Calu3 (cell line): ENCODE measurements at places on chromosomes 1 and 21. TPM values are rescaled to one million over a fixed set of nuclear protein-coding genes. Genes with fewer than 3 reads are reported as not detected.

COL8A2 gene
- total RNA-seq, result 0.07 TPM in 1 of 2 replicates, not detected in the other

KRTAP26-1 gene
- total RNA-seq, result not detected in 2 replicates

ATP5PO gene
- total RNA-seq, result 125 and 130 TPM in 2 replicates

CTH gene
- total RNA-seq, result 15.5 and 15.9 TPM in 2 replicates

SH2D5 gene
- total RNA-seq, result 2.7 and 3.8 TPM in 2 replicates

PYCR2 gene
- total RNA-seq, result 81.6 and 91.9 TPM in 2 replicates

TCHHL1 gene
- total RNA-seq, result not detected in 2 replicates

GUCA2B gene
- not detected in 2 replicates for total RNA-seq

ZNF593OS gene
- not detected in 2 replicates for total RNA-seq

RPTN gene
- total RNA-seq, result not detected in 2 replicates

SLAMF7 gene
- 2.6 and 8.4 TPM in 2 replicates for total RNA-seq

RSPO1 gene
- not detected in 2 replicates for total RNA-seq

PLEKHO1 gene
- 2.0 and 4.2 TPM in 2 replicates for total RNA-seq

TLCD4 gene
- total RNA-seq, result 34.7 and 52.1 TPM in 2 replicates

RGS13 gene
- total RNA-seq, result not detected in 2 replicates

CD53 gene
- not detected in 2 replicates for total RNA-seq

FNBP1L gene
- 63.4 and 72.7 TPM in 2 replicates for total RNA-seq

SCCPDH gene
- 36.0 and 40.0 TPM in 2 replicates for total RNA-seq

KRTAP19-8 gene
- total RNA-seq, result not detected in 2 replicates

LORICRIN gene
- not detected in 2 replicates for total RNA-seq

CACHD1 gene
- 2.5 and 3.5 TPM in 2 replicates for total RNA-seq
